ENCODE measurements at places on chromosomes 7 and 10. TPM values are rescaled to one million over a fixed set of nuclear protein-coding genes. Genes with fewer than 3 reads are reported as not detected.

DNA sequence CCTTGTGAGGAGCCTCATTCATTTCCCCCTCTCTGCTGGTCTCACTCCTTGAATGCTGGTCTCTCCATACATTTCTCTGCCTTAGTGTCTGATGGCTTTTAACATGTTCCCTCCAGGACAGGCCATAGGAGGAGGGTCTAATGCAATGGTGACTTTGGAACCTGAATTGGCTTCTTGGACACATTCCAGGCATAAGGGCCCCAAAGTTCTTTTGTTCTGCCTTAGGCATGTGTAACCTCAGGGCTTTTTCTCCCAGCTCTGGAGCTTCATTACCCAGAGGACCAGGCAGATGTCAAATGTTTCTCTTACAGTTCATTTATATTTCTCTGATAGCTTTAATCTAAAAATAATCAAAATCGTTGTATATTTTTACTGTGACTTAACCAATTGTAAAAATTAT, 162.6 kb downstream of the SDK1 start:
- DNase-seq, result no peak
- peak overlapping the region; percentile 5 for H3K27ac ChIP-seq
- no peaks in the 10 kb centered on the region for H3K27me3 ChIP-seq
- H3K4me3 ChIP-seq, result no peak overlapping the region
- H3K4me1 ChIP-seq, result peaks cover 27% of the 10 kb centered on the region

- no peak overlapping the region for H3K27ac ChIP-seq
- H3K4me1 ChIP-seq, result peaks cover 10% of the 10 kb centered on the region
- no peak for DNase-seq
- H3K36me3 ChIP-seq, result peaks cover 28% of the 10 kb centered on the region
These were observed 26.1 kb downstream of the SVIL start for GRCh38 chr10:29608476-29609301.

DNA sequence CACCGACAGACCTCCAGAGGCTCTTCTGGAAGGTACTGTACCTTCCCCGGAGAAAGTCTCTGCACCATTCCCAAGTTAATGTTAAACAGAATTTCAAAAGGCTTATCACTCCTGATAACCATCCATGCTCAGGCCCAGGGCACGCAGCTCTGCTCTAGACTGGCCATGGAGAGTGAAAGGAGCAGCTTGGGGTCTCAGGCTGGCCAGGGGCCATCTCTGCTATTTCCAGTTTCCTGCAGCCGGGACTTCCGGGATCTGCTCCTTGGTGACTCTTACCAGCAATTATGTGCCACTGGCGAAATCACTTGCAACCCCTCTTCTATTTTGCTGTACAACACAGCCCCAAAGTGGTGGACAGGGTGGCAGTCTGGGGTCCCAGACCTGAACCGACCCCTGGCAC, 6.0 kb downstream of the CLDN15 start:
- peak overlapping the region; percentile 64 for H3K4me3 ChIP-seq
- peaks cover 15% of the 10 kb centered on the region for H3K36me3 ChIP-seq
- peaks cover 13% of the 10 kb centered on the region for H3K4me1 ChIP-seq
- no peaks in the 10 kb centered on the region for H3K27me3 ChIP-seq
- no peak for DNase-seq

Gene CLDN15
- 17.1 TPM for total RNA-seq

Gene WASL
- 35.0 TPM for total RNA-seq

- H3K27ac ChIP-seq, result peak overlapping the region; percentile 77
- H3K4me3 ChIP-seq, result no peak overlapping the region
- no peaks in the 10 kb centered on the region for H3K36me3 ChIP-seq
- H3K27me3 ChIP-seq, result no peaks in the 10 kb centered on the region
These were observed 14.8 kb upstream of the ANKRD1 start for GRCh38 chr10:90935581-90936275.

Measured in mesothelial cell of epicardium (in vitro differentiated cells).